ENCODE measurements at places on chromosomes 16 and 17.

DNA sequence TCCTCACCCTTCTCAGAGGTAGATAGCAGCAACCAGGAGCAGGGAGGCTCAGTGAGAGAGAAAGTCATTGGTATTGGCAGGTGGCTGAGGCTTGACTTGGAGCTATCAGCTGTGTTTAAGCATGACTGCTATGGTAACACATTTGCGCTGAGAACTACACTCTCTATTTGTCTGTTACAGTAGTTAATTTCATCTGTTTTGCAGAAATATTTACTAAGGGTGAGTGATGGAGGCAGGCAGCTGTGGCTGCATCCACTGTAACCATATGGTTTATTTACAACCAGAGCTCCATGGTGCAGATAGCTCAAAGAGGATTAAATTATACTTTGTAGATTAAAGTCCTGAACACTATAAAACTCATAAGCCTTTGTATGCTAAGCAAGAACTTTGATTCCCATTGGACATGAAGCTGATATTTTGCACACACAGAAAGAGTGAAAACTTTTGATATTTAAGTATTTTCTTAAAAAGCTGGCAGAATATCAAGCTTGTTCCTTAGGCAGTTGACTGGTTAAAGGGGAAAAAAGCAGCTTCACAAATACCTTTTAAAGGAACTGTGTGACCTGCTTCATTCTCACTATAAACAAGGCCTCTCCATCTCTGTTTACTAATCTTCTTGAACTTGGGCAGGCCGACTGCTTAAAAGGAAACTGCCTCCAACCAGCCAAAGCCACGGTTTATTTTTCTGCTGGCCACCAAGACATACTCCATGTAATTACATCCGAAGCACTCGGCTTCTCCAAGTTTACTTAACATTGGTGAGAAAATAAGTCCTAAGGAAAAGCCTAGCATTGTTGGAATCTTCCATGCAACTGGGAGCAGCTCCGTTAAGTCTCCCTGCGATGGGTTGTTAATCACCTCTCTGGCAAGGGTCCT is 299.8 kb upstream of the ZFHX3 start:
- DNase-seq: no peak

GRCh38 chr17:35068249-35068648 is 4.7 kb upstream of the RFFL start:
- DNase-seq: no peak

DNA sequence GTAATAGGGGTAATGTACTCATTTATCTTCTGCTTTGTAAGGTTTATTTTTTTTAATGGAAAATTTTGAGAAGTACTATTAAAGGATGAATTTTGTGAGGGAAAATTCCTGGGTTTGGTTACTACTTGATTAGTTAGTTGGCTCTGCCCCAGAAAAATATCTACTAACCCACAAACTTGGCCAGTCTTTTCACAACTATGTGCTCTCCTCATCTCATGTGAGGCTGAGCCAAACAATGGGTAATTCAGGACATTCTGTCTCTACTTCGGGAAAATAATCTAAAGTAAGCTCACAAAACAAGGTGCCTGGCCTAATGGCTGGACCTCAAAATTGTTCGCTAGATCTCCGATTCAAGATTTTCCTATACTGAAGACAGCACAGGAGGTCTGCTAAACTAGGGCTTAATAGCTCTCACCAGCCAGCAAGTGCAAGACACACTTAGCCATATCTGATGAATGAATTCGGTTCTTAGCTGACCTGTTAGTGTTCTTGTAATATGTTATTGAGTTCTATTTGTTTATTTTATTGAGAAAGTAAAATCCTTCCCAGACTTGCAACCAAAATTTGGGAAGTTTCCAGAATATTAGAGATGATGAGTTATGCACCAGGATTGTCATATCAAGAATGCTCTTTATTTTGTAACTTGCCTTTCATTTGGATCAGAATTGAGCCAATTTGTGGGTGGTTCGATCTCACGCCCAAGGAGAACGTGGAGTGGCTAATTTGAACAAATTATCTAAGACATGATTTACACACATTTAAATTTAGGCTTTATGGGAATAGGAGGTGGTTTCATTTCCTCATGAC is 5.7 kb downstream of the KCNJ16 start:
- DNase-seq: no peak

- no peak for DNase-seq
These were observed 56.6 kb downstream of the TMEM186 start for GRCh38 chr16:8740775-8741355.

DNA sequence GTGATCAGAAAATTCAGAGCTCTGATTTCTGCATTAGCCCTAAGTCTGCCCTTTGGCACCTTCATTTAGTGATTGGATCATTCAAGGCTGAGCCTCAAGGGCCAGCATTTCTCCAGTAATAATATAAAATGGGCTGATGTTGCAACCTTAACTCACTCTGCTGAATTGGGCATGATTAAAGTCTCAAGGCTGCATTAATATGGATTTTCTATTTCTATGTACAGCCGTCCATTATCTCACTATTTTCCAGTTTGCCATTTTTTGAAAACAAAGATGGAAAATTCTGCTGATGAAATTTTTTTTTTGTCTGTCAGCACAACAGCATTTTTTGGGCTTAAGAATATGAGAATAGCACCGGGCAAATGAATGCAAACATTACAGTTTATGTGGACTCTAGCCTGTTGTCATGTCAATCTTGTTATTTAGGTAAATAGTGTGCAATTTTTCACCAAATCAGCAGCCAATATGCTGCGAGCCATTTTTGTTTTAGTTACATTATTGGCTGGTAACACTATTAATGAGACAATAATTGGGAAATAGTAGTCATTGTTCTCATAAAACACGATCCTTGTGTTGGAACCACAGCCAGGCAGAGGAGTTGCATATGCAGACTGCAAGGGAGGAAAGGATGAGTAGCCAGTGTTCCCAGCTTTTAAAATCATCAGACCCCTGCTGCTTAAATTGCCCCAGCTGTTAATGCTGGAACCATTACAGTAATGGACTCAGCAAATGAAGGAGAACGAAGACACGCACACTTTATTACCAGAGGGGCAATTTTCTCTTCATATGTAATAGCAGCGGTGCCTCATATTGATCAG is 10.5 kb downstream of the FTO start:
- no peak for DNase-seq

GRCh38 chr17:33460781-33461450 is 167.8 kb upstream of the ASIC2 start:
- DNase-seq: no peak

DNA sequence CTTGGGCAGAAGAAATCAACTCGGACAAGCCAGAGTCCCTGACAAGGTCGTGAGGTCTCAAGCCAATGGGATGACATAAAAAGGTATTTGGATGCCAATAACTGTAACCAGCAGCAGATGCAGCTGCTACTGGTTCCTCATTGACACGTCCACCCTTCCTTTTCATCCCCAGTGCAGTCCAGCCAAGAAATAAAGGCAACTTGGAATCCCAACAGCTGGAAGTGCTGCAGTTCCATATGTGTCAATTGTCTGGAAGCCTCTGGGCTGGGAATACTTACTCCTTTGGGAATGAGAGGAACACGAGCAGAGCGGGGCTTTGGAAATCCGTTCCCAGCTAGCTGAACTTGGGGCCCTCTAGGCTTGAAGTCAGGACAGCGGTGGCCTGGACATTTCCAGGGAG is 360.4 kb upstream of the ZFHX3 start:
- no peak for DNase-seq

DNA sequence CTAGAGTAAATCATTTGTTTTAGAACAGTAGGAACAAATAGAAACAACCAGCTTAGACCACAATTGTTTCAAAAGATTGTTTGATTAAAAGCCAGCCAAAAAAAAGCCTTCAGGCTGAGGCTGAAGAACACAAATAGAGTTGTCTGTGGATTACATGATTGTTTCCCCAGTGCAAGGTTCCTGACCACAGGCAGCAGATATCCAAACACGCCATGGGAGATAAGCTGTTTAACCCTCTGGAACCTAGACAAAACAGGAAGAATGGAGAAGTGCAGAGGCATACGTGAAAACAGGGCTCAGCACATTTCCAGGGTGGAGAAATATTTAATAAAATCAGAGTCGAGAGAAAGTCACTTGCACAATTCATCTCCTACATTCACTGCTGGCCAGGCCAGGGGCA is 21.0 kb downstream of the ATPAF2 start:
- no peak for DNase-seq

- DNase-seq: peak; percentile 32
These were observed 1.0 kb downstream of the VEZF1 start for GRCh38 chr17:57986841-57987580.

Measured in NCI-H345 (cell line).